ENCODE measurements at places on chromosomes 12 and 14.
A peak's percentile ranks its signal among the peaks of the same experiment; 100 is the strongest.

- no peak for DNase-seq
Measured at GRCh38 chr12:18629916-18630315, 107.9 kb downstream of the PLCZ1 start.

- no peak for DNase-seq
Measured at GRCh38 chr14:89936654-89937185, 17.8 kb downstream of the EFCAB11 start.

GRCh38 chr12:6563448-6564050, 4.5 kb downstream of the NOP2 start:
- peak; percentile 62 for DNase-seq

GRCh38 chr14:65239143-65239937, 137.0 kb upstream of the MAX start:
- DNase-seq = no peak

DNA sequence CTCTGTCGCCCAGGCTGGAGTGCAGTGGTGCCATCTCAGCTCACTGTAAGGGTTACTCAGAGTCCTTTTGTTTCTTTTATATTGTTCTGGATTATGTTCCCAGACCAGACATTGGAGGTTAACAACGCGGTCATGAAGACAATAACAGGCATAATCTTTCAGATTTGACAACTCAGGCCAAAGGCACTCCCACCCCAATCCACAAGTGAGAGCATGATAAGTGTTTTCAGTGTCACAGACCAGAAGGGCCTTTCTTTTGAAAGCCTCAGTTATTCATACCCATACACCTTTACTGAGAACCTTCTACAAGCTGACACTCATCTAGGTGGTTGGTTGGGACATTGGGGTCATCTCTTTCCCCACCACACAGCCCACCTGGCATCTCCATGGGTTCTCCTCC, 2.9 kb upstream of the TMEM63C start:
- DNase-seq = no peak

GRCh38 chr12:72829838-72830237, 557.7 kb downstream of the TRHDE start:
- DNase-seq = no peak

DNA sequence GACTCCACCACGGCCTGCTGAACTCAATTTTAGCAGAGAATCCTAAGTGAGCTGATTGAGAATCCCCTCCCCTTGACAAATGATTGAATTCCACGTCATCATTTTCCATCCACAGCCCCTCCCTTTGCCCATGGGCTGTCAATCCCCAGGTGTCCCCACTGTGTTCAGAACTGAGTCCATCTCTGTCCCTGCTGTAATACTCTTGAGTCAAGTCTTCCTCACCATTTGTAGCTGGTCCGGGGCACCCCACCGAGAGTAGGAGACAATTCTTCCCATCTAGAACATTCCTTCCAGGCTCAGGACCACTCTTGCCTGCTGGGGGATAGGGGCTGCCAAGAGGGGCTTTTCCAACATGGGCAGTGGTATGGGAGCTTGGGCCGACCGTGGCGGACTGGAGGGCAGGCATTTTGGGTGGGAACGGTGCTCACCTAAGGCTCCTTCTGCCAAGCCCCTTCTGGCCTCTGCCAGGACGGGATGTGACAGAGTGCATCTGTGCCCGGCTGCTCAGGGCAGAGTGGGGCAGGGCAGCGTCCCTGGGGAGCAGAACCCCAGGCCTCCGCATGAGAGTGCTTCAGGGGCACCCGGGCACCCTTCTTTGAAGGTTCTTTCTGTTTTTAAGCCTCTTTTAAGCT, 218.1 kb upstream of the RTL1 start:
- no peak for DNase-seq

DNA sequence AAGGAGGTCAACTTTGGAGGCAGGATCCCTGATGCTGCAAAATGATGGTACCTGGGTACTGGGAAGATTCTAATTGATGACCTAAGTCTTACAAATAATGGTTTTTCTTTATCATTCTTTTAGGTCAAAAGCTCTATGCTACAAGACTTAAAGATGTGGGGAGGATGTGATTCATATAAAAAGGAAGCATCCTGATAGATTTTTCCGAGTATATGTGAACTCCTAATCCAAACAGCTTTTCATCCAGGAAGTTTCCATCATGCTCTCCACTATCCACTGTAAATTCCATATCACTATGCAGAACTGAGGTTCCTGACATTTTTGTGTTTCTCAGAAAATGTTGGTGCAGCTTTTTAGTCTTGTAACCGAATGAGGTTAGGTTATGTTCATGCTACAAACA, 293.2 kb downstream of the PAWR start:
- DNase-seq = no peak
